CD4-positive, alpha-beta T cell treated with Interleukin-17A for 4 hours (primary cell): ENCODE measurements at places on chromosomes 3 and 15.

DNA sequence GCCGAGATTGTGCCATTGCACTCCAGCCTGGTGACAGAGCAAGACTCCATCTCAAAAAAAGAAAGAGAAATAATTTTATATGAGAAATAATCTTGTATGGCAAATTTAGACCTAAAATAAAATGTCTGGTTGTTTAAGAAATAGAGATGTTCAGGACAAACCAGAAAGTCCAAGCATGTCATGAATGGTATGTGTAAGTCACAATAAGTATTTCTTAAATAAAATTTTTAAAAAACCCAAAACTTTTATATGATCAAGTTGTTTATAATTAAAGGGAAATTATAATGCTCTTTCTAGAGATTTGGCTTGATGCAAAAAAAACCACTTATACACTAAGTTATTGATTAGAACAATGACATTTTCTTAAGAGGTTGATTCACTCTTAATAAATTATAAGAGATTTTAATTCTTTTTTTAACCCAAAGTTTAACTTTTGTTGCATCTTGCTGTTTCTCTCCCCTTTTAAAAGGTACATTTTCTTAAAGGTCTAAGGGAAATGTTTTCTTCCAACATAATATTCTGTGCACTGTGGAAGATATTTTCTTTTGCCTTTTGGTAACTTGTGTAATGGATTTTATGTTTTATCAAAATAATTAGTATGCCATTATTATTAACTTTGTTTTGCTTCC lies 105.7 kb downstream of the RTP4 start:
- DNase-seq = no peak

- DNase-seq = no peak
Measured at GRCh38 chr15:71548401-71548807, 261.9 kb upstream of the NR2E3 start.

DNA sequence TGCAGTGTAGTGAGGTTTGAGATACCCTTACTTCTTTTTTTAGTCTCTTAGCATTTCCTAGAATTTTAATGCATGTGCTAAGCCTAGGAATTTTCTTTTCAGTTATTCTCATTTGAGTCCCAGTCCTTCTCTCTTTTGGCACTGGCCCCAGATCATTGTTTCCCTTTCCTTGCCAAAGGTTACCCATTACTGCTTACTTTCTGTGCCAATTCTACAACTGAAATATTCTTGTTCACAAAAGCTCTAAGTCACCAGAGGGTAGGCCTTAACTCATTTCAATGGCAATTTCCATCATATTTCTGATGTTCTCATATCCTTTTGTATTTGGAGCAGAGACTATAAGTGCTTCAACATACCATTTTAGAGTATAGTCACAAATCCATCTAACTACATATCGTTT lies 199.6 kb upstream of the CBLB start:
- no peak for DNase-seq

- no peak for DNase-seq
Measured at GRCh38 chr3:69594286-69594685, 145.0 kb upstream of the MITF start.

GRCh38 chr3:177813322-177813721 lies 616.0 kb upstream of the TBL1XR1 start:
- DNase-seq = no peak

GRCh38 chr15:98943051-98943508 lies 64.5 kb downstream of the PGPEP1L start:
- no peak for DNase-seq

GRCh38 chr3:30618526-30618925 lies 12.1 kb downstream of the TGFBR2 start:
- no peak for DNase-seq

GRCh38 chr3:178785961-178786360 lies 249.7 kb downstream of the KCNMB2 start:
- no peak for DNase-seq

- no peak for DNase-seq
Measured at GRCh38 chr15:40886586-40886985, 7.7 kb upstream of the VPS18 start.

- DNase-seq = no peak
Measured at GRCh38 chr3:5134499-5134898, 12.4 kb downstream of the ARL8B start.

DNA sequence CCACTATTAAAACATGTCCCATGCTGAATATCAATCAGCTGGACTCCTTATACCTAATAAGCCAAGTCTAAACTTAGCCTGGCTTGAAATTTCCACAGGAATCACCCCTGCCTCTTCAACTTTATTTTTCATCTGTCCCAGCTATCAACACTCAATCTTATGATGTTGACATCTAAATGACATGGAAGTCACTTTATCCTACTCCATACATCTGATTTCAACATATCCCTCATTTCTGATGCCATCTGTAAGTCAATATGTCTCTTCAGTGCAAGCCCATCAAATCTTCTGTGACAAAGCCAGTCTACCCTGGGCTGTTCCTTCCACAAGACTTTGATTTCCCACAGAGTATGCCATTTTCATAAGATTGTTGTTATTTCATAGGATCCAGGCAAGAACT lies 143.6 kb upstream of the SEMA6D start:
- DNase-seq = no peak

DNA sequence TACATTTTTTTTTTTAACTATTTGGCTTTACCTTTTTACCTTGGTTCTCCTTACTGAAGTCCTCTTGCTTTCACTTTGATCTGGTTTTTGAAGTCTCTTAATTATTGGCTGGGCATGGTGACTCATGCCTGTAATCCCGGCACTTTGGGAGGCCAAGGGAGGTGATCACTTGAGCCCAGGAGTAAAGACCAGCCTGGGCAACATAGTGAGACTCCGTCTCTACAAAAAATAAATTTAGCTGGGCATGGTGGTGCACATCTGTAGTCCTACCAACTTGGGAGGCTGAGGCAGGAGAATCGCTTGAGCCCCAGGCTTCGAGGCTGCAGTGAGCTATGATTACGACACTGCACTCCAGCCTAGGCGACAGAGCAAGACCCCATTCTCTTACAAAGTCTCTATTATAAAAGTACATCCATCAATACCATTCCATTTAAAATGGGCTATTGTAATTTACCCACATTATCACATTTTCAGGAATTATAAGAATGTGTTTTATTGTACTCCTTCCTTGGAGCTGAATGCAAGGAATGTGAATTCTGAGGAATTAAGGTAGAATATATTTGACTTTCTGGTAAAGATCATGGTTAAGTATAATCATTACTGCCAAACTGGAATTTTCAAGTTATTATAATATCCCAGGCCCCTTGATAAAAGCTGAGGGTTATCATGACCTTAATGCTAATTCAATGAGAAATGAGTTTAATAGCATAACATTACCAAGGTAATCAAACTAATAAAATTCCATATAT lies 49.0 kb downstream of the MSL2 start:
- no peak for DNase-seq

- DNase-seq = no peak
Measured at GRCh38 chr15:63973212-63974009, 72.9 kb downstream of the DAPK2 start.
